Femur (tissue), 1 donor: ENCODE measurements at places on chromosomes 4 and X.

DNA sequence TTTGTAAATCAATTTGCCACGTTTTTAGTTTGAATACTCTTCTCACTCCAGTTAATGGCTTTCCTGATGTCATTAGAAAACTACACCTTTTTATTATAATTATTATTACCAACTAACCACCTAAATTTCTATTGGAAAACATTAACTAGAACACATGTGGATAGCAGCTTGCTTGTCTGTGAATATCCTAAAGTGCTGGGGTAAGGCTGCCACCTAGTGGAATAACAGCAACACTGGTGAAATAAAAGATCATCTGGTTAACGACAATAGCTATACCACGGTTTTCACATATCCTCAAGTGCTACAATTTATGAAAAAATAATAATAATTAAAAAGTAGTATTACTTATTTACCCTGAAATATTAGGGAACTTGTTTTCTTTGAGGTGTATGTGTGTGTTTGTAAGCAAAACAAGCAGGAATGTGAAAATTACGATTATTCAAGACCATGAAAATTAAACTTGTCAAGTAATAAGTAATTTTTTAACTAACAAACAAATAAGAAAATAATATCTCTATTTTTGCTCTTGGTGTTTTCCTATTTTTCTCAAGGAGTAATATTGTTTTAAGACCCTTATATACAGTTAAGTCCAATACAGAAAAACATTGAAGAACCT, 130.1 kb upstream of the TECRL start:
- peak; percentile 67 for DNase-seq

DNA sequence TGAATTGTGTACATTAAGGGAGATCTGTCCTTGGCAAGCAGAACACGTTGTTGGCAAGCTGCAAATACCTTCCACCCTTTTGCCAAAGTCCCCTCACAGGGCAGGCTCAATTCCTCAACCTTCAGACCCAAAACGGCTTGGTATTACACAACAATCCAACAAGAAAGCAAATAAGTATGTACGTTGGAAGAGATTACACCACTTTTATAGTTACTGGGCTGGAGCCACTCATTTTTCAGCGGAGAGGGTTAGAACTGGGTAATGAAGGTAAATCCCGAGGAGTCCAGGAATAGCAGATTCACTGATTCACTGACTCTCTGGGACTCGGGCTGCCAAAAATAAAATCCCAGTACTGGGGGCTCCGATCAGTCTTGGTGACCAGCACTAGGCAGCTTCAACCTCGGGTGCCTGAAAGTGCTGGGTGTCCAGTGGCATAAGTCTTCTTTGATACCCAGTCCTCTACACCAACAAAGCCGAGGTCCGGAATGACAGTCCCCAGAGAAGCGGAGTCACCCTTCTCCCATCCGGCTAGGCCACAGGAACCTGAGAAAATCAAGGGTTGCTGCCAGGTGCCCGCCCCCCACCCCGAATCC, 587 bp downstream of the TIMM8A start:
- no peak for DNase-seq

- no peak for DNase-seq
Measured at GRCh38 chrX:6382284-6382683, 152.6 kb downstream of the VCX3A start.

DNA sequence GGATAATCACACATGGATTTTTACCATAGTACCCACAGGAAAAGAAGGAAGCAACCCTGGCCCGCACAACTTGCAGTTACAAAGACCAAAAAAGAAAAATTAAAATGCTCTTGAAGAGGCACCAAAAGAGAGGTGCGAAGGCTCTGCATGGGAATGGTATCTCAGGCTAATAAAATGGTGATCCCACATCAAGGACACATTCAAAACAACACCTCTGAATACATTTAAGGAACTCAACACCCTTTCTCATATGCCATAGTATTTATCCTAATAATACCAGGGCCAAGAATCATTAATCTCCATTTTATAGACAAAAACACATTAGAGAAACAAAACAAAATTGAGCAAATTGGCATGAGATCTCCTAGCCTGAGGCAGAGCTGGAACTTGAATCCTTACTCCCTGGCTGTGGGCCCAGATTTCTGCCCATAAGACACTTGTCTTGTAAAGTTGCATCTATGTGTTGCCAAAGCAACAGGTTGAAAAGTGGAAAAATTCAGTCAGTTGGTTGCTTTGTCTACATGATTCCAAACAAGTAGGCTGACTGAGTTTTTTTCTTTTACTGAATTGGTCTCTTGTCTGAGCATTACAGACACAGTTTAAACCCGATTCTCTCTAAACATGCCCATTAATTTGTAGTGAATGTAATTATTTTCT, 33.5 kb downstream of the GUCY2F start:
- DNase-seq = peak; percentile 19

DNA sequence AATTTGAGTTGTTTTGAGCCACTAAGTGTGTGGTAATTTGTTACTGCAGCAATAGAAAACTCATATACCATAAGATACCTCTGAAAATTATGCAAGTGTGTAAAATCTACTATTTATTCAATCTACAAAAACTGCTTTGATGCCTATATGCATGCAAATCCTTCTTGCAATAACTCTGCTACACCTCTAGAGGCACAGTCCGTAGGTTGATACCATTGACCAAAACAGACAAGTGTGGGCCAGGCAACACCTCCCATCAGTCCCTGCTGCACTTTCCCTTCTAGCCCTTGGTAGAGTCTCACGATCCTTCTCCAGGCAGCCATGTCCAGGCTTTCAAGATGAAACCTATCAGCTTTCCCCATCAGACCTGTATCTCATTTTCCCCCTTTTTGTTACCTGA, 48.8 kb upstream of the FAM9A start:
- no peak for DNase-seq

DNA sequence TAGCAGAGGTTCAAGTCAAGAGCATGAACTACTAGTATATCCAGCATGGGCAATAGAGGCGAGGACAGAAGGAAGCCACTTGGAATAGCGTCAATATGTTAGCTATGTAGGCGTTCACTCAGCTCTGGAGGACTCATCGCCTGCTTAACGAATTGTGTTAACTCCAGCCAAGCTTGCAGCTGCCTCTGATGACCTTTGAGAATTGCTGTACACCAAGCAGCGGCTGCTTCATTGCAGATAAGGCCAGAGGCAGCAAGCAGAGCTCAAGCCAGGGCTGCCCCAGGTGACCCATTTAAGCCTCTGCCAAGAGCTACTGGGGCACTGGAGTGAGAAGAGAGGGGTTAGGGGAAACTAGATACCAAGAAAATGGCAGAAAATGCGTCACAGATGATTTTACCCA, 160.2 kb upstream of the IGFBP7 start:
- peak; percentile 68 for DNase-seq

DNA sequence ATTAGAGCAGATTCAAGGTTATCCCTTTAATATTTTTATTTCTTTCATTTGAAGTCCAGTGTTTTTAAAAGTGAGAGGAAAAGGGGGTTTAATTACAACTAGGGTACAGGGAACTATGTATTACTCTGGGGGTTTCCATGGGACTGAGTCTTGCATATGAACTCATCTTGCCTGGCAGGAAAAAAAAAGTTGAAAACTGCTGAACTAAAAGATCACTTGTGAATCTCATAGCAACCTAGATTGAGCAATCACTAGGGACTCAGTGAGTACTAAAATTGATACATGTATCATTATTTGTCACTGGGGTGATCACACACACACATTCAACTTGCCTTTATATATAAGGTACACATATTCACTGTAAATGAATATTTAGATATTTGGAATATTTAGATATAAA, 180.7 kb upstream of the SFRP2 start:
- no peak for DNase-seq

- no peak for DNase-seq
Measured at GRCh38 chr4:76723924-76724323, 174.0 kb downstream of the SOWAHB start.

DNA sequence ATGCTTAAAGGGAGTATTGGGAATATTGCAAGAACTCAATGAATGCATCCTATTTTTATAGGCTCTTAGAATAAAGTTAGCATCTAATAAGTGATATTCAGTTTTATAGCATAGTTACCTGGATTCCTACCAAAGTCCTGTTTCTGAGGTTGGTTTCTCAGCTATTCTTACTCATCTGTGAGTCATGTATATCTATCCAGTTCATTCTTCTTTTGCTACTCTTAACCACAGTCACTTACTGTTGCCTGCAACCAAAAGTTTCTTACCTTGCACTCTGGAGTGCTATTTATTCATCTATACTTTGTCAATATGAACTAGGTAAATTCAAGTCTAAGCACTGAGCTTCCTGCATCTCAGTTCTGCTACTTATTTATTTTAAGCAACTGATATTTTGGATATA, 322.5 kb downstream of the HS3ST1 start:
- no peak for DNase-seq

GRCh38 chr4:126604268-126604867, 1028.4 kb upstream of the INTU start:
- DNase-seq = peak; percentile 34

- DNase-seq = no peak
Measured at GRCh38 chr4:139776235-139776634, 110.6 kb downstream of the MGST2 start.

DNA sequence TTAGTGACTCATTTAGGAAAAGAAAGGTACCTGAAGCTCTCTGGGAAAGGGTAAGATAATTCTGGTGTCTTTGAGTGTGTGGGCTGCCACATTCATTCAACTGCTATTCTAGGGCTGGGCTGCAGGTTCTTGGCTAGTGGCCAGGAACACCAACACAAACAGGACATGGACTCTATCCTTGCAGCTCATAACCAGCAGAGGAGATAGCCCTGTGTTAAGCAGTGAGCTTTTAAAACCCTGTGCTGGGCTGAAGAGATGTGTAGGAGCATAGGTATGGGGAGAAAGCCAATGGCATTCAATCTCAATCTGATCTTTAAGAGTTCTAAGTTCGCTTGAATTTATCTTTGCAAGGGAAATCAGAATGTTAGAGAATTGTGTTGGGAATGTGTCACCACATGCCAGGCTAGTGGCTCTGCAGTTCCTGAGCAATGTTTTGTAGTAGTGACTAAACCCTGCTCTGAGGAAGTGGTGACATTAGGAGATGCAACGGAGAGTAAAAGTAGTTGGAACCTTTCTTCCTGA, 39.2 kb downstream of the SGMS2 start:
- DNase-seq = no peak

DNA sequence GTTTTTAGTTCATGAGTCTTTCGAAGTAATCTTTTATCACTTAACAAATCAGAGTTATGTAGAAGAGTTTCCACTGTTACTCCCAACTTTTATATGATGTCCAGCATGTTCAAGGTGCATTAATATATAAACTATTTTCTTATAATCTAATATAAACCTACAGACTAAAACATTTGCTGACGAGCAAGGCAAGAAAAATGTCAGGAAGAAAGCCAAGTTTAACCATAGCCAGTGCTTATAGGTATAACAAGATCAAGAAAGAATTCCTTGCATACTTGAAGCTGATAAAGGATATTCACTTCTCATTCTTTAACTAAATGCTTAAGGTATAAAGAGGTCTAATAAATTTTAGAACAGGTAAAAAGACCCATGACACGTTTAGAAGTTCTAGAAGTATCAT, 167.7 kb downstream of the NPNT start:
- no peak for DNase-seq

- no peak for DNase-seq
Measured at GRCh38 chr4:78292341-78292740, 235.2 kb downstream of the FRAS1 start.

DNA sequence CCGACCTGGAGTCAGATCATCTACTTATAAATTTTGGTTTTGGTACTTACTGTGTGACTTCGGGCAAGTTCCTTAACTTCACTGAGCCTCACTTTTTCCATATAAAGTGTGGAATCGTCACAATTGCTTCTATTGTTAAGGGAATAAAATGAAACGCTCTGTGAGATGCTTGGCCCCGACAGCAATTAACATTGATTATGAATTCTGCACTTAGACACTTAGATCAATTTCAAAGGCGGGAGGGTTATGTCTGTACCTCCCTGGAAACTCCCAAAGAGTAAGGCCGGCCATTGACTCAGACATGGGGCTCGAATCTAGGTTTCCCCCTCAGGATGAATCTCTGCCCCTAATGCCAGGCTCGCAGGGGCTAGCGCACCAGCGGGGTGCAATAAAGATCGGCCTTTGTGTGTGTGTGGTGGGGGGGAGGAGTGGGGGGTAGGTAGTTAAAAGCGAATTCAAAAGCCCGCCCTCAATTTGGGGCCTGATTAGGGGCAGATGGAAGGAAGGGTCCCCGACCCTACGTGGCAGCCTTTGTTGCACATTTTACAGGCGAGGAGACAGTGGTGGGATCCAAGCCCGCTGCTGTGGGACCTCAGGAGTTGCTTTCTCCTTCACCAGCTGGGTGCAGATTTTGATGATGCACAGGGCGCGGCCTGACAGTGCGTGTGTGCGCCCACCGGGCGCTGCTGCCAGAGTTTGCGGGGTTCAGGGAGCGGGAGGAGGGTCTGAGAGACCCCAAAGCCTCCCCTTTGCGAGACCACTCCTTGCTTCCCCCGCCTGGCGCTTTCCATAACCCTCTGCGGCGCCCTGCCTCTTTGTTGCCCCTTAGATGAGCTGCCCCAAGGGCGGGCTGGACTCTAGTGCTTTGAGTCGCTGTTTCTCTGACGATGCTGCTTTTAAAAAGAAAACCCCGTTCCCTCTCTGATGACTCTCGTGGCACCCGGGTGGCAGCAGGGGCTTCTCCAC, 9.6 kb downstream of the MSX1 start:
- no peak for DNase-seq

DNA sequence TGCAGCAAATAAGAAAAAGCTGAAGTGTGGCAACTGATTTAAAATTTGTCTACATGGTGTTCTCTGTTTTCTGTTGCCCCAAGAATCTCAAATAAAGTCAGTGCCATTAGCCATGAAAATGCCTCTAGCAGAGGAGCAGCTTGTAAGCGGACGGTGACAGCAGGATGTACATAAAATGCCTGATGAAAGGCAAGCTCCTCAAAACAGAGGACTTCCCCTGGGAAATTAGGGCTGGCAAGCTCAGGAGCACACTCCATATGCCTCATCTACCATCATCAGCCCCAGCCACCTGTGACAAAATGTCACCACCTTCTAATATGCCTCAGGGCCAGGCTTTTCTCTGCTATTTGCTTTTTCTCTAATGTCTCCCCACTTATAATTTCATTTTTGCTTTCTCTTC, 54.5 kb downstream of the ASB9 start:
- no peak for DNase-seq

DNA sequence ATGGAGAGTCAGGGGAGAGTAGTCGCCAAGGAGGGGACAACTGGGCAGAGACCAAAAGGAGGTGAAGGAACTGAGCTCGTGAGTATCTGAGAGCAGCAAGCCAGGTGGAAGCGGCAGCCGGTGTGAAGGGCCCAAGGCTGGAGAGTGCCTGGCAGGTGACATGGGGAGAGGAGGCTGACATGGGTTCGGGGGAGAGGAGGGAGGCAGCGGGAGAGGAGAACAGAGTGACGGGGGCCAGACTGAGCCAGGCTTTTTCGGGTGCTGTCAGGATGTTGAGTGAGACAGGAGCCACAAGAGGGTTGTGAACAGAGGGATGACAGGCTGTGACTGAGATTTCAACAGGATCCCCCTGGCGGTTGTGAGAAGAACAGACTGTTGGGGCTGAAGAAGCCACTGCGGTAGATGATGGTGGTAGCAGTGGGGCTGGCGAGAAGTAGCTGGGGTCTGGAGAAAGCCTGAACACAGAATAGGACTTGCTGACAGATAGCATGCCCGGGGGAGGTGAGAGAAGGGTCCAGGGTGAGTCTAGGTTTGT, 5.7 kb downstream of the ELK1 start:
- DNase-seq = no peak

GRCh38 chr4:168751263-168752225, 254.7 kb downstream of the PALLD start:
- no peak for DNase-seq
